ENCODE measurements at places on chromosomes 11 and 22.

- DNase-seq, result no peak
These were observed 10.3 kb upstream of the PNPLA5 start for GRCh38 chr22:43901976-43902643.

DNA sequence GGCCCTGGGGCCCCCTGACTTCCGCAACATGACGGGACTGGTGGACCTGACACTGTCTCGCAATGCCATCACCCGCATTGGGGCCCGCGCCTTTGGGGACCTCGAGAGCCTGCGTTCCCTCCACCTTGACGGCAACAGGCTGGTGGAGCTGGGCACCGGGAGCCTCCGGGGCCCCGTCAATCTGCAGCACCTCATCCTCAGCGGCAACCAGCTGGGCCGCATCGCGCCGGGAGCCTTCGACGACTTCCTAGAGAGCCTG is 992 bp downstream of the LRFN4 start:
- no peak for DNase-seq

DNA sequence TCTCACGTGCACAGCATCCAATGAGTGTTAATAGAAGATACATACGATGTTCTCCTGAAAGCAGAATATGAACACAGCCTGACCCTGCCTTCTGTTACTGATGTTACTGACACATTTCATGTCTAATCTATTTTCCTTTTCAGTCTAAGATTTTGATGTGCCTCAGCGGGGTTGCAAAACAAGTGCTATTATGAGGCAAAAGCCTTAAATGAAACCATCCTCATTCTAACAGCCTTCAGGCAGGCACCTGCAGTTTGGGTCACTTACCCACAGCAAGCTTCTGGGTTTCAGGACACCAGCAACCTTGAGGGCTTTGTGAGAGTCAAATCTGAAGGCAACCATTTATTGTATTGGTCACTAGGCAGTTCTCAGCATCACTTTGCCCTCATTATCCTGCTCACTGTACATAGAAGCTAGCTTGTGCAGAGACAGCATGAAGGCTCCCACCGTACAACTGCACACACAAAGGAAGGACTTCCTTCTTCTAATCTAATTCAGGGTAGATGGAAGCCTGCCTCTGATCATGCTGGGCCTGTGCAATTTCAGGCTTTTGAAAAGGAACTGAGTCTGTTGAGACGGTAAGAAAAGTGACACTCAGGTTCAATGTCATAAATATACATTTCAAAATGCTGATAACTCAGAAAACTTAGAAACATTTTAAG is 183.2 kb upstream of the PITPNB start:
- DNase-seq, result no peak

- DNase-seq, result no peak
These were observed 1139.5 kb downstream of the TBC1D22A start for GRCh38 chr22:47901911-47902310.

GRCh38 chr11:67662835-67663531 is 11.4 kb downstream of the ALDH3B2 start:
- DNase-seq, result no peak

GRCh38 chr11:33027233-33027632 is 11.6 kb downstream of the DEPDC7 start:
- DNase-seq, result no peak

DNA sequence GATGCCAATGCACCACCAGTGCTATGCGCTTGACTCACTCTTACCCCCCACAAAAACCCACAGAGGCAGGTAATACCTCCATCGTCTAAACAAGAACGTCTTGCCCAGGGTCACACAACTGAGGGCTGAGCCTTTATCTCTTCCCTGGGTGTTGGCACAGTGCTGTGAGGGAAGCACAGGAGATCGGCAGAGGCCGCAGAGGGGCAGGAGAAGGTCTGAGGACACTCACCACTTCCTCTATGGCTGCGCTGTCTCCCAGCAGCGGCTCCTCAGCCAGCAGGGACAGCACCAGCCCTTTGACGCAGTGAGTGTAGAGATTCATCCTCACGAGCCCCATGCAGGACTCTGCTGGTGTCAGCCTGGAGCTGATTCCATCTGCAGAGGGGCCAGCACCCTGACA is 19.9 kb downstream of the HPS4 start:
- no peak for DNase-seq

DNA sequence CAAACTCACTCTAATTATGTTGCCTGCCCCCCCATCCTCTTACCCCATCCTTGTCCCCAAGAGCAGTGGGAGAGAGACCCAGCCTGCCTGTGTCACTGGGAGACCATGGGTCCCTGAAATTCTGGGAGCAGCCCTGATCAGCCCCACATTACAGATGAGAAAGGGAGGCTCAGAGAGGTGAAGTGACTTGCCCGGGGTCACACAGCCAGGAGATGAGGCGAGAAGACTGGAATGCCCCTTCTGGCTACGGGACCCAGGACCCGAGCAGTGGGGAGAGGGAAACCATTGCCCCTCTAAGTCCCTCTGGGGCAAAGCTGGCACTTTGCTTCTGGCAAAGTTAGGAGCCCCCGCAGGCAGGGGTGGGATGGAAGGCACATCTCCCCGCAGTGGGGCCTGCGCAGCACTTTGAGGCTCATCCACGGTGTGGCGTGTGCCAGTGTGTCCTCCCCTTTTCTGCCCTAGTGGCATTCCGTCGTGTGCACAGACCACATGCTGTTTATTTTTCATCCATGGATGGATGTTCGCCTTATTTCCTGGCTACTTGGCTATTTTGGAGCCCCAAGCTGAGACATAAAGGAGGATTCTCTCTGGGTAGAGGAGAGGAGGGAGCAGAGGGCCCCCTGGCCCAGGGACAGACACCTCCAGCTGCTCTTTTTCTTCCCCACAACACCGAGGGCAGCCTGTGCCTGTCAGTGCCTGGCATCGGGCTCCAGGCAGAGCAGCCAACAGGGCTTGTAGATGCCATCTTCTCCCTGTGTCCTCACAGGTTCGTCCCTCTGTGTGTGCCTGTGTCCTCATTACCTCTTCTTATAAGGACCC is 3.7 kb upstream of the FGF3 start:
- DNase-seq, result no peak

- peak; percentile 88 for DNase-seq
These were observed 41.5 kb upstream of the HSPA8 start for GRCh38 chr11:123103326-123103980.

DNA sequence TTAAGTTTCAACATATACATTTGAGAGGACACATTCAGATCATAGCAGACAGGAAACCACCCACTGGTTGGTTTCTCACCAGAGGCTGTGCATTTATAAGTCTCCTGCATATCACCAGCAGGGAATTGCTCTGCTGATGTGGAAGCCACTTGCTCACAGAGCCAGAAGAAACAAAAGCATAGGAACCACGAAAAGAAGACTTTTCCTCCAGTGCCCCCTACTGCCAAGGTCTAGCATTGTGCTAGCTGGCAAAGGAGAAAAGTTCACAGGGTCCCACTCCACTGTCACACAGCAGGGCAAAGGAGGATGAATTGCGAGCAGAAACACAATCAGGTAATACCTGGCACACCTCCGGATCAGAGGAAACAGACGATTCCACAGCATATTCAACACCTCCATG is 28.9 kb upstream of the ISX start:
- peak; percentile 27 for DNase-seq

DNA sequence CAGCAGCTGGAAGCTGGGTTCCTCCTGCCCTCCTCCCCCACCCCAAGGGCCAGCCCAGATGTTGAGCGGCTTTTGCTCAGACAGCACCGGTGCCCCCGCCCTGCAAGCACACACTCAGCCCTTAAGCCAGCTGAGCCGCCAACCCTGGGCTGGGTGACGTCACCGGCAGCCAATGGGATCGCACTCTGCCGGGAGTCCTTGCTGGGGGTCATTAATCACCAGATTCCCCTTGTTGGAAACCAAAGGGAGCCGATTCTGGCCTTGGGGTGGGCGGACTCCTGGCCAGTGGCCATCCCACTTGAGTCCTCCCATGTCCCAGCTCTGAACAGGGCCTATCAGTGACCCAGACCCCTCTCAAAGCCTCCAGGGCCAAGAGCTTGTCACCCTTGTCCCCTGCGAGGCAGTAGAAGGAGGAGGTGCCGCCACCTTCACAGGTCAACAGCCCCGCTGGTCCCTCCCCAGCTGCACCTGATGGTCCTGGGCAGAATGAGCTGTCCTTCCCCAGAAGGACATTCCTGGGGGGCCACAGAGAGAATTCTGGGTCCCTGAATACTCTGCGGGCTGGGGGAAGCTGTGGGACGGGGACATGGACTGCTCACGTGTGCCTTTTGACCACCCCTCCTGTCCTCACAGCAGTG is 7.4 kb downstream of the DUSP8 start:
- DNase-seq, result peak; percentile 82

GRCh38 chr11:68213135-68213515 is at the start of gene KMT5B:
KMT5B (minus strand) TSS chr11:68213296; CDS start chr11:68190076, 23,220 bp downstream.
- peak; percentile 87 for DNase-seq

DNA sequence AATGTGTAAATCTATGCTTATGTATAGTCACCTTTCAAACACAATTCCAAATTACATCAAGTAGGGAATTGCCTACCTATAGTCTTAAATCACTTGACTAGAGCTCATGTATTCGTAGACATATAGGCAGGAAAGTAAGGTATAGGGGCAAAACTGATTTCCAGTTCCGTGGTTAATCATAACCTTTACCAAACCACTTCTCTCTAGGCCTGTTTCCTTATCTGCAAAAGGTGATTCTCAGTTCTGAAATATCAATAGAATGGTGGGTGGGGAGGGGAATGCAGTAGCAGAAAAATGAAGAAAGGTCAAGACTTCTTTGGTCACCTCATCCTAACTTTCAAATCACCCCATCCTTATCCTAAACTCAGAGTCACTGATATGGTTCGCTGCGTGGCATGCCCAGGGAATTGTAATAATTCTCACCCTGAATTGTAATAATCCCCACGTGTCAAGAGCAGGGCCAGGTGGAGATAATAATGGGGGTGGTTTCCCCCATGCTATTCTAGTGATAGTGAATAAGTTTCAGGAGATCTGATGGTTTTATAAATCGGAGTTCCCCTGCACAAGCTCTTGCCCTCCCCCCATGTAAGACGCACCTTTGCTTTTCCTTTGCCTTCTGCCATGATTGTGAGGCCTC is 1.9 kb upstream of the ANO5 start:
- no peak for DNase-seq

DNA sequence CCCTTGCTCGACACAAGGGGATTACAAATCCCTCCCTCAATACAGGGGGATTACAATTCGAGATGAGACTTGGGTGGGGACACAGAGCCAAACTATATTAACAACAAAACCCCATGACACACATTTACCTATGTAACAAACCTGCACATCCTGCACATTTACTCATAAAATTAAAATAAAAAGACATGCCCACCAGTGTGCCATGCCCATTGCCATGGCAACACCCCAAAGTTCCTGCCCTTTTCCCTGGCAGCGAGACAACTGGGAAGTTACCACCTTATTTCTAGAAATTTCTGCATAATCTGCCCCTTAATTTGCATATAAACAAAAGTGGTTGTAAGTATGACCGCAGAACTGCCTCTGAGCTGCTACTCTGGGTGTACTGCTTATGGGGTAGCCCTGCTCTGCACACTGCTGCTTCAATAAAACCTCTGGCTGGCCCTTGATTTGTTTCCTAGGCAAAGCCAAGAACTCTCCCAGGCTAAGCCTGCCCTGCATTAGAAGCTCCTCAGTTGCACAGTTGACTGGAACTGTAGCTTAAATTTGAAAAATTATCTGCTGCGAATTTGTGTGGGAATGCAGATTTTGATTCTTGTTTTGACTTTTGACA is 8.6 kb upstream of the INCENP start:
- DNase-seq, result no peak

DNA sequence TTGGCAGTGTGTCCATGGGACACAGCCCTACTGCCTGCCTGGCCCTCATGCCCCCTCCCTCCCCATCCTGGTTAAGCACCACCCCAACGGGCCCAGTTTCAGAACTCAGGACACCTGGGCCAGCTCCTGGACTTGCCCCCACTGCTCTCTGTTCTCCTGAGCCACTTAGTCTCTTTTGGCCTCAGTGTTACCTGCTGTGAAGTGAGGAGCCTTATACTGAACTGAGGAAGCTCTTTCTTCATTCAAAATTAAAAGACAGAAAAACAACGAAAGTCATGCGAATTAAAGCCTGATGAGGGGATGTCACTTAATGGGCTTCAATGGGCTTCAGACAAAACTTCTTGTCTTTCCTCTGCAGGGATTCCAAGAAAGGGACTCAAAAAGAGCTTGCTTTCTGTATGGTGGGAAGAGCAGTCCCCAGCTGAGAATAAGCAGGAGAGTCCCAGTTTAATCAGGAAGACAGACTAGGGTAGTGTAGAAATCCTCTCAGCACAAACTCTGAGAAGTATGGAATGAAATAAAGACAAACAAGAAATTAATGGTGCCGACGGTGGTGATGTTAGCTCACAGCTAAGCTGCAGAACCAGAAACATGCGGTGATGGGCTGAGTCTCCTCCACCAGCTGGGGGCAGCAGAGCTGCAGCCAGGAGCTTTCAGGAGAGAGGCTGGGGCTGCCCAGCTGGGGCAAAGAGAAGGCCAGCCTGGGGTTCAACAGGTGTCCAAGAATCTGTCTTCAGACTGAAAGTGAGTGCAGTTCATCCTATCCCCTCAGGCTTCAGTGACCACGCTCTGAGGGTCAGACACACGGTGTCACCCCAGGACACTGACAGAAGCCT is 101.0 kb downstream of the GGTLC2 start:
- DNase-seq, result peak; percentile 50

DNA sequence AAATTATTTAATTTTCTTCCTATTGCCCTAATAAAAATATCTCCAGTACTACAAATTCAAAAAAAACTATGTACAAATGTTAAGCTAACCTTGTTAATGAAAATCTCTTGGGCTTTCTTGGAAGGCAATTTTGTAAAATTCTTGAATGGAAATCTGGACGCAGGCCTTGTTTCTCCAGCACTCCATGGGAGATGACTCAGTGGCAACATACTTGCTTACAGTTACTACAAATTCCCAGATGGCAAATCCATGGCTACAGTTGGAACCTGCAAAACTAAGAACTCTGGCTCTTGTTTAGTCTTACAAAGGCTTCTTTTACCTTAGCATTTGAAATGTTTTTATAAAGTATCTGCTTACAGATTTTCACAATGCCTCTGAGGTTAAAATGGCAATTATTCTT is 725.2 kb downstream of the DLG2 start:
- DNase-seq, result no peak

GRCh38 chr11:88117281-88117858 is 57.9 kb downstream of the RAB38 start:
- no peak for DNase-seq
